ENCODE measurements at places on chromosomes 16 and 17. TPM values are rescaled to one million over a fixed set of nuclear protein-coding genes. Genes with fewer than 3 reads are reported as not detected.

Gene TBC1D3H
- not detected for total RNA-seq

Gene WFIKKN2
- total RNA-seq = not detected

Gene SLFN13
- 23.2 TPM for total RNA-seq

Gene SLC6A4
- under 0.01 TPM for total RNA-seq

Gene DNAAF1
- not detected for total RNA-seq

Gene EPX
- total RNA-seq = not detected

Gene RNU2-1
- total RNA-seq = not detected

Gene SLC52A1
- 0.32 TPM for total RNA-seq

Gene FOXJ1
- not detected for total RNA-seq

Gene ANKRD40CL
- total RNA-seq = not detected

Gene KRTAP4-4
- total RNA-seq = not detected

Gene ETV4
- total RNA-seq = 4.2 TPM
